ENCODE measurements at places on chromosomes 2 and 18.

DNA sequence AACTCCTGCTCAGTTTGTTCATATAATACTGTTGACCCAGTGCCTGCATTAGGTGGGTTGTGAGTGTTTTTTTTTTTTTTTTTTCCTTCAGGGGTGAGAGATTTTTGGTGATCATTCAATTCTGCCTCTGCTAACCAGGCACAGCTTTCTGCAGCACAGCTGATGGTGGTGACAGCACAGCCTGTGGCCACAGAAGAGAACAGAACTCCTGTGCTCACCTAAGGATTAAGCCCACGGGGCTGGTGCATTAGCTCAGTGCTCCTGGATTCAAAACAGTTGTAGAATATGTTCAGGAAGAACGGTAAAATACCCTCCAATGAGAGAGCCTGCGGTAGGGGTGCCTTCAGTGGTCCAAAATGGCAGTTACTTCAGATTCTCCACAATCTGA, 42.0 kb downstream of the PKP4 start:
- no peak for DNase-seq

GRCh38 chr2:174836377-174836994, 72.2 kb upstream of the CHRNA1 start:
- no peak for DNase-seq

GRCh38 chr2:157786663-157787363, 89.3 kb downstream of the ACVR1 start:
- DNase-seq, result no peak

DNA sequence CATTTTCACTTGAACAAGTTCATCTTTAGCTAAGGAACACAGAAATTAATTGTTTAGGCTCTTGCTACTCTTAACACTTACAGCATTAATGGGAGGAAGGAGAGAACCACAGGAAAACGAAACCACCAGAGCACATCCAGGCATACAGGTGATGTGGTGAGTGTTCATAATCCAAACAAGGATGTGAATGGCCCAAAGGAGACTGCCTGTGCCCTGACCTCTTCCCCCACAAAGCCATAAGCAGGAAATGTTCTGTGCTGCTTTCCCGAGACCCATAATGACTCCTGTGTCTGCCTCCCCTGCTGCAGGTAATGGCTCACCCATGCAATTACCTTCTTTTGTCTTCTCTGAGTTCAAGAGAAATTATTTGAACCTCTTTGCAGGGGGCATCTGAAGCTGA, 295.9 kb upstream of the LINC00305 start:
- no peak for DNase-seq

- DNase-seq, result no peak
Measured at GRCh38 chr2:40341198-40341597, 110.7 kb downstream of the SLC8A1 start.

Data from CD4-positive, alpha-beta T cell treated with Interleukin-6 for 4 hours (primary cell).